ENCODE measurements at places on chromosomes 3 and 15. TPM values are rescaled to one million over a fixed set of nuclear protein-coding genes. Genes with fewer than 3 reads are reported as not detected.

Gene ISL2
- total RNA-seq: 0.89 TPM

Gene ITGB5
- 2.2 TPM for total RNA-seq

Gene C2CD4A
- 0.05 TPM for total RNA-seq

Gene AQP9
- total RNA-seq: 0.26 TPM

DNA sequence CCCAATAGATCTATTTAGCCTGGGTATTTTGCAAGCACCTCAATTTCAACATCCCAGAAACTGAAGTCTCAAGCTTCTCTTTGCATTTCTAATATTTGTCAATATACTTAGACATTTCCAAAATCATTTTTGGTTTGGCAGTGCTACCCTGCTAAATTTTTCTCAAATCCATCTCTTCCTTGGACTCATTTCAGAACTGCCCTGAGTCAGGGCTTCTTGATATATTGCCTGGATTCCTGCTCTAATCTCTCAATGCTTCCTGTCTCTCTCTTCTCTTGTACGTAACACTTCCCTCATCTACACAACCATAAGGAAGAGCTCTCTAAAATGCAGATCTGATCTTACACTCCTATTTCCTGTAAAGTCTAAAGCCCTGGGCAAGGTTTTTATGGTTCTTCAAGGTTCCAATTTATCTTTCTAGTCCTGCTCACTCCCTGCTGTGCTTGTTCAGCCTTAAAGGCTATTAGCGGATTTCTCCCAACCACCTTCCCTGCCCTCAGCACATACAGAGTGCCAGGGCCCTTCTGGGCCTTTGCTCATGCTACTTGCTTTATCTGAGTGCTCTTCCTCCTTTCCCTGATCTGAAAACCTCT, 53.0 kb upstream of the MME start:
- H3K36me3 ChIP-seq: no peaks in the 10 kb centered on the region
- H3K27me3 ChIP-seq: no peaks in the 10 kb centered on the region
- H3K4me1 ChIP-seq: no peaks in the 10 kb centered on the region
- no peak for DNase-seq
- no peak overlapping the region for H3K27ac ChIP-seq

DNA sequence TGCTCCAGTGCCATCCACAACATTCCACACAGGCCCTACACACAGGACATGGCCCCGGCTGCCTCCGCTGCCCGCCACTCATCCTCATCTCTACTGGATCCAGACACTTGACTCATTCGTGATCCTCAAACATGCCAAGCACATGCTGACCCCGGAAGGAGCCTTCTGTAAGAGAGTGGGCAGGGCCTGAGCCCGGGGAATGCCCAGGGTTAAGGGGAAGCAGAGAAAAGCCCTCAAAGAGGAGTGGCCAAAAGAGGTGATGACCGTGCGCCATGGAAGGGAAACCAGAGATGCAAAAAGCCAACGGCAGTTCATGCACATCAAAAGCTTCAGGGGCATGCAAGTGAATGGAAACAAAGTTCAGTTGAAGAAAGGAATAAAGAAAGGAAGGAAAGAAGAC, 46.1 kb downstream of the RFTN1 start:
- H3K4me1 ChIP-seq: peaks cover 64% of the 10 kb centered on the region
- H3K4me3 ChIP-seq: peak overlapping the region; percentile 78
- peaks cover 65% of the 10 kb centered on the region for H3K36me3 ChIP-seq
- peak overlapping the region; percentile 94 for H3K27ac ChIP-seq

- H3K27me3 ChIP-seq: no peaks in the 10 kb centered on the region
- no peaks in the 10 kb centered on the region for H3K4me1 ChIP-seq
- DNase-seq: no peak
- no peaks in the 10 kb centered on the region for H3K36me3 ChIP-seq
- no peak overlapping the region for H3K27ac ChIP-seq
These were observed 195.1 kb downstream of the OTOL1 start for GRCh38 chr3:161691677-161692076.

- H3K27me3 ChIP-seq: peaks cover 55% of the 10 kb centered on the region
- H3K4me3 ChIP-seq: no peak overlapping the region
- H3K4me1 ChIP-seq: peaks cover 3% of the 10 kb centered on the region
- no peak for DNase-seq
- H3K27ac ChIP-seq: no peak overlapping the region
These were observed 13.7 kb upstream of the TLE3 start for GRCh38 chr15:70111203-70112073.

DNA sequence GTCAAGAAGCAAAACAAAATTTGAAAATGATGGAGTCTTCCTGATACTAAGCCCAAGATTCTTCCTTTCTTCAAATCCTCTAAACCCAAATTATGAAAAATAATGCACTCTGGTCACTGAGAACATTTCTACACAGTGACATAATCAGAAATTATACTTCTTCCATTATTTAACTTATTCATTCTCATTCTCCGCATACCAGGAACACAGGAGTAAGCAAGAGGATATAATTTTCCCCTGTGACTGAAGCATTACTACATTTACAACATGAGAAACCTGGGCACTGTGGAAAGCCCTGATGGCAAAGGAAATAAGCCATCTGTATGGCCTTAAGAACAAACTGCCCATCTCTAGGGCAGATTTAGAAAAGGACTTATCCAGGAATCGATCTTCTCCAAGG, 47.0 kb downstream of the EXD1 start:
- H3K4me1 ChIP-seq: peaks cover 1% of the 10 kb centered on the region
- no peak overlapping the region for H3K4me3 ChIP-seq
- DNase-seq: no peak
- no peaks in the 10 kb centered on the region for H3K36me3 ChIP-seq

DNA sequence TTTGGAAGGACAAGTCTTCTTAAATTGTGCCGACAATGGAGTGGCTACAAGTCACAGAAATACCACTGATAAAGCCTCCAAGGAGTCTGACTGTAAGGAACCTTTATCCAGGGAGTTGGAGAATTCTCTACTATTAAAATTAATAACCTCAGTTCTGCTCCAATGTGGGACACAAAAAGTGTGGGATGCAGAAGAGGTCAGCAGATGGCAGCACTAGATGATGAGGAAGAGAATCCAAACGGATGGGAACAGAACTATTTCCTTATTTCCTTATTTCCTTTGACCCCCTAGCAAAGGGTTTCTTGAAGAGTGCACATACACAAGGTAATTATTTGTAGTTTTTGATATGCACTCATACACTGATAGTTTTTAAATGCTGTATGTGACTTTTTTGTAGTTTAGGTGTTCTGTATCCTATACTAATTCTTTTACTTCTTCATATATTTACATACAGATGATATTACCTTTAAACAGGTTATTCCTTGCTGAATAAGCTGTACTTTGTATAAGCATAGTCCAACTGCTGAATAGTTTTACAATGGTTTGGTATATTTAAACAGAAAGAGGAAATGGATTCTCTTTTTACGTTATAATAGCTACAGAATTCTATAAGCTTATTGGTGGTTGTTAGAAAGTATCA, 25.6 kb upstream of the NLGN1 start:
- no peak for DNase-seq
- no peak overlapping the region for H3K27ac ChIP-seq
- no peaks in the 10 kb centered on the region for H3K36me3 ChIP-seq
- H3K4me3 ChIP-seq: no peak overlapping the region
- H3K4me1 ChIP-seq: no peaks in the 10 kb centered on the region
- H3K27me3 ChIP-seq: no peaks in the 10 kb centered on the region

DNA sequence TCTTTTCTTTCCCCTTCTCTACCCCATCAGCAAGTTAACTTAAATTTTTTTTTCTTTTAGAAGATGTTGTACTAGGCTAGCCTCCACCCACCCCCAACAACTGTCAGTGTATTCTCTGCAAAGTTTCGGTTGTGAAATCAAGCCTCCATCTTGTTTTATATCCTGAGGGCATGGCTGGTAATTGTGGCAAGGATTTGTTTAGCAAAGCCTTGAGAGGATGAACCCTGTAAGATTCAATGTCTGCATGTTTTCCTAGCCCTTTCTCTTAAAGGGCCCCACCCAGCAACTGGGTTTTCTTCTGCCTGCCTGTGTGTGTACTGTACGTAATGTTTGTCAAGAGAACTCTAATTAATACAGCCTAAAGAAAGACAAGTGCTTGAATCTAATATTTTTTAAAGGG, 475.3 kb downstream of the FHIT start:
- H3K4me1 ChIP-seq: no peaks in the 10 kb centered on the region
- no peak overlapping the region for H3K4me3 ChIP-seq
- H3K27ac ChIP-seq: no peak overlapping the region
- H3K27me3 ChIP-seq: no peaks in the 10 kb centered on the region
- no peaks in the 10 kb centered on the region for H3K36me3 ChIP-seq
- DNase-seq: no peak

- no peaks in the 10 kb centered on the region for H3K4me1 ChIP-seq
- H3K36me3 ChIP-seq: peaks cover 2% of the 10 kb centered on the region
- no peak for DNase-seq
- no peak overlapping the region for H3K27ac ChIP-seq
- H3K27me3 ChIP-seq: peaks cover 2% of the 10 kb centered on the region
These were observed 381.2 kb upstream of the TBL1XR1 start for GRCh38 chr3:177578488-177578887.

GRCh38 chr3:67783281-67784250, 129.2 kb upstream of the SUCLG2 start:
- DNase-seq: no peak
- no peak overlapping the region for H3K4me3 ChIP-seq
- no peaks in the 10 kb centered on the region for H3K4me1 ChIP-seq
- no peaks in the 10 kb centered on the region for H3K27me3 ChIP-seq

DNA sequence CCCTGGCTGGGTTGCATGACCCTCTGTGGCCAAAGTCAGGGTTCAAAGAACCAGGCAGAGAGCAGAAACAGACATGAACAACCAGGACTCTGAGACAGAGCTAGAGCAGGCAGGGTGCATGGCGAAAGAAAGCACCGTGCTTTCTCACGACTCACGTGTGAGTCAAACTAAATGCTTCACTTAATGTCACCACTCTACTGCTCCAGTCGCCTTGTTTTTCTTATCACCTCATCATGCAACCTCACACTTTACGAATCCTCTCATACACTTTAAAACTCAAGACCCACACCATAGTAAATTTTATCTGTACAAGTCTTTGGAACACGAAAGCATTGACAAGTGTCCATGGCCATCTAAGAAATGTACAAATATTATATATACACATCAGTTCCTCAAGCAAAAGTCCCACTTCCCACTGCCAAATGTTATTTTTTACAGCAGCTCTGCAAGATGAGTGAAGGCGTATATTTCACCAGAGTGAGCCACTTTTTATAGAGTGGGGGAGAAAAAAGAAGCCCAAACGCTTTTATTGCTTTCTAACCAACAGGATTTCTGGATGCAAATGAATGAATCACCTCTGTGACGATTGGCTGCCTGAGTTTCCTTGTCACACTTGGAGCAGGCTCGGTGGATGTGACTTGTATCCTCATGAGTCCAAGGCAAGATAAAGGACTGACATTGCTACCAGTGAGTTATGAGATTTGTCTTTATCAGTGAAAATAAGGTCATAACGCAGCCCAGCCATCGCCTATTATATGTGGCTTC, 16.0 kb upstream of the MEGF11 start:
- H3K36me3 ChIP-seq: no peaks in the 10 kb centered on the region
- no peak overlapping the region for H3K4me3 ChIP-seq
- H3K27ac ChIP-seq: no peak overlapping the region

Data from activated CD4-positive, alpha-beta T cell treated with anti-CD3 and anti-CD28 coated beads, Interleukin-2, amount 10 ng/mL, durations not matched to agents 24 days and 14 days (primary cell).